ENCODE measurements at places on chromosomes 3 and 15.

DNA sequence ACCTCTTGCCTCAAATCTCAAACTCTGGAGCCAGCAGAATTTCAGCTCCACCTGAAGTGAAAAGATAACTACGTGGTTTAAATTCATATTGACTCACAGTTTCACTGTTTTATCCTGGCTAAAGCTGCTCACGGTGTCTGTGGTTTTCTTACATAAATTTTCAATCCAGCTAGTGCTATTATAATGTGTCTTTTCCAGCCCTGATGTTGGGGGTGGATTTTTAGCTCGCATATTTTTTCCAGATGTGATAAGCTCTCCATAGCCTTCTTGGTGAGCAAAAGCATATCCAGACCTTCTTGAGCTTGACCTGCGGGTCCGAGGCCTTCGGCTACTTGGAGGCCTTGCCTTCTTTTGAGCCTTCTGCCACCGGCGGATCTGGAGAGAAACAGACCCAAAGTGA, 239.3 kb downstream of the DTWD1 start:
- DNase-seq: no peak

GRCh38 chr3:151866711-151867410, 6.6 kb upstream of the SUCNR1 start:
- no peak for DNase-seq

GRCh38 chr3:171649911-171650592, 160.2 kb downstream of the PLD1 start:
- DNase-seq: no peak

DNA sequence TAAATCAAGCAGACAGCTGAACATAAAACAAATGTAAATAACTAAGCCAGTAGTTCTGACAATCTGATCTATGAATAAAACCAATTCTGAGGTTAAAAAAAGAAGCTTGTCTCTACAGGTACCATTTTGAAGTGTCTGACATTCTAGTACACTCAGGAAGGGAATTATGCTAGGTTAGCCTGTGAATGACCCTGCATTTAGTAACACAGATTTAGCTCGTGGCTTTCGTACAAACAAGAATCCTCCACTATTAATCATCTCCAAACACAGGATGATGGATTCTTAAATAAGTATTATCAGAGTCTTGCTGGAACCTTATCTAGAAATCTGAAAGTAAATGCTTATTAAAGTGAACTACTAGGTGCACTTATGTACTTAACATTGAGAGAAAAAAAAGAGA, 1120.1 kb downstream of the ROBO1 start:
- no peak for DNase-seq

DNA sequence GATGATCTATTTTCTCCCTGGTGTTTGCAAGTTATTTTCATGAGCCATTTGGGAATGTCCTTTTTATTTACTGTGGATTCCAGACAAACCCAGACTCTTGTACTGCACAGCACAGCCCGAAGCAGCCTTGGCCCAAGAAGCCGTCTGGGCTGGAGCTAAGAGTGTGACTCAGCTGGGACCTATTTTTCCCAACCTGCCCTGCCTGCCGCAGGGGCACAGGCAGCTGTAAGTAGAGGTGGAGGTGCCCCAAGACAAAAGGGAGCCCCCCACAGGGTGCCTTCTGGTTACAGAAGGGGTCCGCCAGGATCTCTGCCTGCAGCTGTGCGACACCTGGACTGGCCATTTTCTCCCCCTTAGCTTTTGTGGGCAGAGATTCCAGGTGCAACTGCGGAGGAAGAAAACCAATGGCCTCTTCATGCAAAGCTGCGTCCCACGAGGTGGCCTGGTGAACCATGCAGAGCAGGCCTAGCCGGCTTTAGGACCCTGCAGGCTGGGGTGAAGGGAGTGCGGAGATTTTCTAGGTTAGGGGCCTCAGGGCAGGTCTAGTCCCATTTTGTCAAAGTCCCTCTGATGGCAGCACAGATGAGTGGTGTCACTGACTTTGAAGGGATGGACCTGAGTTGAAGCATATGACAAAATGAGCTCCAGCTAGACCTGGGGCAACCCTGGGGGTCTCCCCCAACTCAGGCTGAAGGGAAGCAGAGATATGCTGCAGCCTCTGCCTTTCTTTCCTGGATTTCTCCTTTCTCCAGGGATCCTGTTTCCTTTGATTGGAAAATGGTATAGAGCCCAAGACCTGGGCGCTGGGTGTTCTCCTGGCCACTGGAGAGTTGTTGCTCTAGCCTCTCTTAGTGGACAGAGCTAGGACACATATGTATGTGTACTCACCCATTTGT, 131.2 kb downstream of the KLF13 start:
- no peak for DNase-seq

- DNase-seq: no peak
Measured at GRCh38 chr15:73150831-73151230, 98.6 kb downstream of the NEO1 start.

GRCh38 chr3:171306631-171307030, 153.6 kb downstream of the TNIK start:
- DNase-seq: no peak

DNA sequence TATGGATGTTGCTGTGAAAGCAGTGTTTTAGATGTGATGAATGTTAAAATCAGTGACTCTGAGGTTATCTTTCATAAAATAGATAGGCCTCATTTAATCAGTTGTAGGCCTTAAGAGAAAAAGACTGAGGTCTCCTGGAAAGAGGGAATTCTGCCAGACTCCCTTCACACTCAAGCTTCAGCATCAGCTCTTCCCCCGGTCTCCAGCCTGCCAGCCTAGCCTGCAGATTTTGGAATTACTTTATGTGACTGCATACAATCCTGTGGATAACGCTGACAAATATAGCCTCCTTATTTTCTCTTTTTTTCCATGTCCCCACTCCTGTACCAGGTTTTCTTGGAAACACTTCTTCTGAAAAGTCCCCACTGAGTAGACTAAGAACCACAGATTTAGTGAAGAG, 510.3 kb downstream of the GBE1 start:
- no peak for DNase-seq

DNA sequence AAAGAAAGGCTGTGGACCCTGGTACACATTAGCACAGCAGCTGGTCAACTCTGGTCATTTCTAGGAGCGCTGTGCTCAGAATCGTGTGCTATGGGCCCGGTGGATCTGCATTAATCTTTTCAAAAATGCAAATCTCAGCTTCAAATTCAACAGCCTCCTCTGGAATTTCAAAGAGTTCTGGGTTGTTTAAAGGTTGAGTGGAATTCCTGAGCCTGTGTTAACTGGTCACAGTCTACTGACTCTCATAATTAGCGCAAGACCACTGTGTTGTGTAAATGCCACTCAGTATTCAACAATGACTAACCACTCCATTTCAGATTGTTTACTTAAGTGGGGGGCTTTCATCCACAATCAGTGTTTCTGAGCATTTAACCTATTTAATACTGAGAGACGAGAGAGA, 2.7 kb upstream of the ARNT2 start:
- no peak for DNase-seq

DNA sequence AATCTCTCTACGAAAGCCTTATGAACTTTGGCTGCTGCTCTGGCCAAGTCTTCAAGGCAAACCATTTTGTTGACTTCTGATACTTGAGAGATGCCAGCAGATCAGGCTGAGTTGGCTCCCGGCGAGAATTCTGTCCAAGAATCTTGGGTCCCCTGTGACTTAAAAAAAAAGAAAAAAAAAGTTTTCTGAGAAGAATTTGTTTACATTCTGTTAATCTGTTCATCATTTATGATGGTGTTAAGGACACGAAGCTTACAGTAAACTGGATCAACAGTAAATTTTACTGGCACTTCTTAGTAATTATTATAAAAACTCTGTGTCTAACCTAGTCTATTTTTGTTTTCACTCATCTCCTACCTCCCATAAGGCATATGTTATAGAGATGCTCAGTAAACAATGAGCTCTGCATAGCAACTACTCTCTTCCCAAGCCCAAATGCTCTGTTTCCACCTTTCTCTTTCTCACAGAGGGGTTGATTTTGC, 320.9 kb upstream of the RASGRP1 start:
- no peak for DNase-seq

Data from memory B cell (primary cell).